Activated naive CD4-positive, alpha-beta T cell treated with anti-CD3 and anti-CD28 coated beads, Interleukin-2, amount 50 U/mL, for 16 hours (primary cell): ENCODE measurements at places on chromosomes 13 and 19.
A peak's percentile ranks its signal among the peaks of the same experiment; 100 is the strongest.

- DNase-seq = no peak
Observed at GRCh38 chr13:57748096-57748495, 116.6 kb downstream of the PCDH17 start.

- DNase-seq = no peak
Observed at GRCh38 chr19:31451686-31452330, 102.6 kb upstream of the TSHZ3 start.

DNA sequence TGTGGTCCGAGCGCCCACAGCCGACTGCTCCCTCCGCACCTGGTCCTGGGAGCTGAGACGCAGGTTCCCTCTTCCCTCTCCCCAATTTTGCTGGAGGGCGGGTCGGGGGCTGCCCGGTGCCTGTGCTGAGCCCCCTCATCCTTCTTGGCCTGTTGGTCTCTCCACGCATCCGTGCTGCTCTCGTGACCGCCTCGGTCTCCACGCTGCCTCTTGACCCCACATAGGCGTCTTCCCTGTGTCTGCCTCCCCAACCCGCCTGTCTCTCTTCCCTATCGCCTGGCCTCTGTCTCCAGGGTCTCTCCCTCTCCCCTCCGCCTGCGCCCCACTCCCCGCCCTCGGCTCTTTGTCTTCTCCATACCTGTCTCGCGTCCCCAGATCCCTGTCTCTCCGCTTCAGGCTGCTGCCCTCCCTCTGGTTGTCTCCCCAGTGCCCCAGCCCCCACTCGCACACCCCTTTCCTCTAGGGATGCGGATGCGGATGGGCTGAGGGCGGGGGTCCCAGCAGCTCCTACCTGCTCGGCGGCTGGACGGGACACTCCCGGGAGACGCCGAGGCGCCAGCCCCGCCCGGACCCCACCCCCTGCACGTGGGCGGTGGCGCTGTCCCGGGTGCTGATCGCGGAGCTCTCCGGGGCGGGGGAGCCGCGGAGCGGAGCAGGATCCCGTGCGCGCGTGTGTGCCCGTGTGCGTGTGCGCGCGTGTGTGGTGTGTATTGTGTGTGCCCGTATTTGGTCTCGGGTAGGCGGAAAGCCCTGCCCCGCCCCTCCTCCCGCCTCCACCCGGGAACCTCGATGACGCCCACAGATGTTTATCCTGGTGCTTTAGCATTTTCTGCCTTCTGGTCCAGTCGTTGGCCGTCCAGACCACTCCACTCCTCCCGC, at the start of gene SYT5:
TSS of gene SYT5 (minus strand) at position 684 of the 879 bp plus-strand sequence. CDS start 1,248 bp downstream, outside the sequence.
- peak; percentile 68 for DNase-seq

DNA sequence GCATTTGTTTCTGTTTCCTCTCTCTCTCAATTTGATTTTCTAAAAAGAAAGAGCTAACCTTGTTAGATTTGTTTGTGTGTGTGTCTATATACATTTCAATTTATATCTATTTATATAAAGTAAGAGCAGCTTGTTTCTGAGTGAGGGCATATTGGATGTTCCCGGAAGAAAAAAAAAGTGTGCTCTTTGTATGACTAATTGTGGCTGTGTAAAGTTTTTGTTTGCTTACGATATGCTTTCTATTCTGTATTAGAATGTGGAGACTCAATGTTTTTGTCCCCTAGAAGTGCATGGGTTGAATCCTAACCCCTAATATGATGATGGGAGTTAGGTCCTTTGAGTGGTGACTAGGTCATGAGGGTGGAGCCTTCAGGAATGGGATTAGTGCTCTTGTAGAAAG, 66.6 kb upstream of the C1QTNF9B start:
- DNase-seq = no peak

GRCh38 chr19:19528721-19529490, at the start of gene YJEFN3:
TSS of gene YJEFN3 (plus strand) at chr19:19528911. CDS start at chr19:19528933, 22 bp downstream.
- DNase-seq = no peak

- DNase-seq = no peak
Observed at GRCh38 chr13:111330066-111330610, 9.7 kb downstream of the TEX29 start.

- DNase-seq = no peak
Observed at GRCh38 chr13:80276371-80277289, 64.3 kb downstream of the SPRY2 start.

- DNase-seq = no peak
Observed at GRCh38 chr13:102707467-102707866, 12.6 kb upstream of the METTL21C start.

DNA sequence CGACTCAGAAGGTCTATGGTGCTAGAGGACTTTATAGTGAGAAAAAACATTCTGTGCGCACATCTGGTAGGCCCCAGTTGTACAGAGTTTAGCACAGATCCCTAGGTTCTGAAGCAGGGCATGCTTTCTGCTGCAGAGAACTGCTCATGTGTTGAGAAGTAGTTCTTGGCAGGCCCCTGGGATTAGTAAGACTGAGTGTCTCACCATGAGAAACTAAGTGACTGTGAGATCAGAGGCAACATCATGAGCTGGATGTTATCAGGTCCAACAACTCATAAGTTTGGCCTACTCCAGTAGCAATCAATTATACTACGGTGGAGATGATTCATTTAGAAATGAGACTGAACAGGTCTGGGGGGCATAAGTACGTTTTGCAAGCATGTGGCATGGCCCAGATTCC, 507.4 kb upstream of the KLF12 start:
- no peak for DNase-seq

DNA sequence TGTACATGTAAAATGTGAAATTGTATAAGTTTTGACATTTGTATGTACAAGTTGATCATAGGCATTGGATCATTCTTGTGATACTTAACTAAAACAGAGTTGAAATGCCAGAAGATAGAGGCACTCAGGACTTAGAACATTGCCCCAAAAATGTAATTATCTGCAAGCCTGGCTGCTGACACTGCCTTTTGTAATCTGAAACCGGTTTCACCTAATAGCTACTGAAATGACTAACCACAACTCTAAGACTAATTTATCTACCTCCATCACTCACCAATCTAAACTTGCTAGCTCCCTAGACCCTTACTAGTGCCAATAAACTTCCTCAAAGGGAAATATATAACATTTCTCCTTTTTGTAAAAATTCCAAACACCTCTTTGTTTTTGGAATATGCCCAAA, 2596.2 kb downstream of the PCDH9 start:
- no peak for DNase-seq

GRCh38 chr19:14413693-14414181, 5.4 kb downstream of the DDX39A start:
- no peak for DNase-seq

GRCh38 chr13:98874029-98874397, 103.9 kb downstream of the DOCK9 start:
- no peak for DNase-seq

DNA sequence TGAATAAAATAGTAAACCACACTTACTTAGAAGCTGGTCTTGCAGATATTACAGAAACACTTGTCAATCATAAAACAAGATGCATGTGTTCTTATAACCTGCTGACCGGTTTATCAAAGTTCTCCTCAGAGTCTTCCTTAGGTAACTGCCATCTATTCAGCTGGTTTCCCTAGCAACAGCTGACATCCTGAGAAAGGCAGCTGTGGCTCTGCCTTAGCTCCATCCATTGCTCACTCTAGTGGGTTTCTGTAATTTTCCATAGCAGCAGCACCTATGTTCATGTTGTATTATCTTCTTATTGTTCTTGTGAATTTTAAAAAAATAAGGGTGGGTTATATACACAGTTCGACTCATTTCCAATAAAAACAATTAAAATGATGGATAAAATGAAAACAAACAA, 87.8 kb downstream of the RAP2A start:
- no peak for DNase-seq

DNA sequence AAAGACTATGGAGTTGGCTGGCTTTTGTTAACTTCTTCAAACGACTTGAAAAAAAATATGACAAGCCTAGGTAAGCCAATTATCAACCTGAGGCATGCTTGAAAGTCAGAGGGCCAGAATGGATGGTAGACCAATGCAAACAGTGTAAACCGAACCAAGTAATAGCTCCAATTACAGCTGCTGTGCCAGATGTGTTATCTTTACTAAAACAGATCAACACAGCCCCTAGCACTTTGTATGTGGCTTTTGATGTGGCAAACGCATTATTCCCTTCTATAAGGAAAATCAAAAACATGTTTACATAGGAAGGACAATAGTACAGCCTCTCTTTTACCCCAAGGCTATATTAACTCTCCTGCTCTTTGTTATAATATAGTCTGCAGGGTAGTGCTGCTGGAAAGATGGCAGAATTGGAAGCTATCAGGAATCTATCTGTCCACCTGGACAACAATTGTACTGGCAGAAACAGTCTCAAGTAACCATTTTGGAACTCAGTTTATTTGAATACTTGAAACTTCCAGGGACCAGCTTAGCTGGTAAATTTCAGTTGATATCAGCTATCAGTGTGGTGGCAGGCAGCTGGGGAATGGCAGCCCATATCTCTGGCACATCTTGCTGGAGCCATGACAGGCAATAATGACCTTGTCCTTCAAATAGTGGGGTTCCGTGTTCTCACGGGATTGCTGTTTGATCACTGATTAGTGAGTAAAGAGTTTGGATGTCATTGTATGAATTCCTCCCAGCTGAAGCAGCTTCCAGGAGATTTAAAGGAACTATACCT, 144.4 kb upstream of the WASF3 start:
- no peak for DNase-seq

GRCh38 chr19:31054430-31054829, 294.8 kb downstream of the TSHZ3 start:
- DNase-seq = peak; percentile 42

DNA sequence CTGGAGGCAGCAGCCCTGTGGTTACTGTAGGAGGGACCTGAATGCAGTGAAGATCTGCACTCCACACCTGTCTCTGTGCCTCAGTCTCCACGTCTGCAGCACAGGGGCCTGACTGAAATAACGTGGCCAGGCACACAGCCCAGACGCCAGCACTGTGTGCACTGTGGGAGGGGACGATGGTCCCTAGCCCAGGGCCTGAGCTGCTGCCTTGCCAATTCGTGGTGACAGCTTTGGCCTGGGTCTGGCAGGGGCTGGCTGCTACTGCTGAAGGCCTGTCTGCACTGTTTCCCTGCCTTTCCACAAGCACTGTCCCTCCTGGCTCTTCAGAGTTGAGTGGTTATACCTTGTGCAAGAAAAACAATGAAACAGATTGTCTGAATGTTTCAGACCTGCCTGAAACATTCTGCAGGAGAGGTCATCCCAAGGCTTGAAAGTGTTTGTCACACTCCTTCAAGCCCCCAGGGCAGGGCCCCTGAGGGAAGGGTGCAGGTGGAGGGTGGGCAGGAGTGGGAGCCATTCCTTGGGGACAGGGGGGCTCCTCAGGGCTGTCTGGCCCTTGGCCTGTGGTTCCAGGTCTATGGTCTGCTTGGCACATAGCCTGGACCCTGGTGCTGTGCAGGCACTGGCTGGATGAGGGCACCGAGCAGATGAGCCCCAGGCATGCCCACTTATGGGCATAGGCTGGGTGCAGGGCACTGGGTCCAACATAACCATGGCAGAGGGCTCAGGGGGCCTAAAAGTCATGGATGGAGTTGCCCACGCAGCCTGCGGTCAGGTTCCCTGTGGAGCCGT, 38.7 kb upstream of the LDLR start:
- no peak for DNase-seq

- no peak for DNase-seq
Observed at GRCh38 chr19:56321254-56321988, 6.8 kb upstream of the ZSCAN5A start.

- no peak for DNase-seq
Observed at GRCh38 chr13:44240611-44241145, 132.9 kb upstream of the SERP2 start.

GRCh38 chr13:87887459-87888123, 216.4 kb downstream of the SLITRK5 start:
- DNase-seq = no peak

DNA sequence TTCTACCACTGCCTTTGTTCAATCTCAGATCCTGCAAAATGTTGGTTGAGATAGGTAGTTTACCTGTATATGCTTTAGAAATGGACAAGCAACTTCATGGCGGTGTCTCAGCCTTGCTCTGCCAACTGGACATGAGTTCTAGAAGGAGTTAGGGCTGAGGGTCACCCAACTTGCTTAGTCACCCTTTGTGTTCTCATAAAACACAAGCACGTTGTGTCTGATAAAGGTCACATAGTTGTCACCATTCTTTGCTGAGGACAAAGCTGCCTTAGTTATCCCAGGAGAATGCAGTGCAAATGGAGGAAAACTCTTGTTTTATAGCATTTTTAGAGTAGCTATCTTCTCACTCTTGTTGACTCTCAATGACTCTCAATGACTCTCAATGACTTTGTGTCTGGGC, 218.4 kb upstream of the TMTC4 start:
- no peak for DNase-seq

DNA sequence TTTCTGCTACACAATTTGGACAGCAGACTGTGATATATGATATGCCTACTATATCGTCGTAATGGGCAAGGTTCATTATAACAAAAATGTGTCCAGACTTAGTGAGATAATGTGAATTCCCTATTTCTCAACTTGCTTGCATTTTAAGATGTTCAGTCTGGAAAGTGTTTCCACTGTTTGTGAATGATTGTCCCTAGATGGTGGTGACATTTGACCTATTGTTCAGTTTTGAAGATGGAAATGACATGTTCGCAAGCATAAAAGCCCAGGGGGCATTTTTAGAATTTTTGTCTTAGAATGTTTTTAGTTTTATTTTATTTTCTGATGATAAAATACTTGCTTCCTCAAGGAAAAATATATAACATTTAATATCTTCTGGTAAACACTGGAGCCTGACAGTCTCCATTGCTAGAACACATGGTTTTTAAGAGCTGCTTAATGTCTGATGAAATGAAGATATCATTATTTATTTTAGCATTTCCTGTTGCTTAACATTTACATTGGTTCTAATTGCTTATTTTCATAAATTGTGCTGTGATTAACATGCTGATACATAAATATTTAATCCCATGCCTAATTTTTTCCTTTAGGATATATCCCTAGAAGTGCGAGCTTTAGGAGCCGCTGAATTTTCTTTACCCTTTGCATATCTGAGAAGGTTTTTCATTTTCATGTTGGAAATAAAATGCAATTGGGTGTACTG, 27.1 kb downstream of the MBNL2 start:
- no peak for DNase-seq

DNA sequence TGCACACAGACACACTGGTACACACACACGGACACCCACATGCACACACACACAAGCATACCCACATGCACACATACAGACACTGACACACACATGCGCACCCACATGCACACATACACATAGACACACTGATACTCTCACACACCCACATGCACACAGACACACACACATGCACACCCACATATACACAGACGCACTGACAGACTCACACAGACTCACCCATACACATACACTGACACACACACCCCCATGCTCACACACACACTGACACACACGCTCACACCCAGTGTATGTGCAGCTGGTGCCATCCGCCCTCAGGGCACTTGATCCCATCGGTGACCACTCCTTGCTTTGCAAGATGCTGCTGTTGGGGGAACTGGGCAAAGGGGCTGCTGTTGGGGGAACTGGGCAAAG, 9.7 kb upstream of the RASA3 start:
- DNase-seq = no peak

DNA sequence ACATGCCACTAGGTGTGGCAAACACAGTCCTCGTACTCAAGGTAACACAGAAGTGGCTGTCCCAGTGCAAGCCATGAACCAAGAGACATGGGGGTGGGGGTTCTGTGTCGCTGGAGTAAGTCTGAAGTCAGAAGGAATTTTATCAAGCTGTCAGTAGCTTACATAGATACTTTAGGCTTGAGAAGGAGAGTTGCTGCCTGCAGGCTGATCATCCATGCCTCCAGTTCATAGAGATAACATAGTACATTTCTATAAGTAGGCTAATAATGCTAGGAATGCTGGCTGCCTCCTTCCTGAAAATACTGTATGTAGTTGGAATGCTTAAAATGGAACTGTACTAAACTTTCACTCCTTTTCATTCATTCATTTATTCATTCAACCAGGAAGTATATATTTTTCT, 70.1 kb downstream of the CAB39L start:
- DNase-seq = no peak
